ENCODE measurements at places on chromosomes 13 and 19. TPM values are rescaled to one million over a fixed set of nuclear protein-coding genes. Genes with fewer than 3 reads are reported as not detected.

Gene FAM83E
- 0.15 TPM for polyA plus RNA-seq

Gene COL5A3
- 0.01 TPM for polyA plus RNA-seq

Gene CGB3
- not detected for polyA plus RNA-seq

Gene QPCTL
- polyA plus RNA-seq: 9.4 TPM

Gene KCTD15
- 0.81 TPM for polyA plus RNA-seq

Gene C19orf73
- polyA plus RNA-seq: 9.8 TPM

Gene NKPD1
- 0.36 TPM for polyA plus RNA-seq

Gene GAPDHS
- polyA plus RNA-seq: not detected

Gene CGB8
- not detected for polyA plus RNA-seq

Gene IL17D
- polyA plus RNA-seq: not detected

Gene ERICH6B
- not detected for polyA plus RNA-seq

Gene HCST
- 40.6 TPM for polyA plus RNA-seq

Gene APLP1
- polyA plus RNA-seq: not detected

Gene NTF4
- not detected for polyA plus RNA-seq

Gene KLK1
- 9.5 TPM for polyA plus RNA-seq

Gene LILRB3
- polyA plus RNA-seq: 1.0 TPM

Gene KLK2
- polyA plus RNA-seq: 1.2 TPM

Gene ZNF730
- 0.27 TPM for polyA plus RNA-seq

Gene TBXA2R
- polyA plus RNA-seq: 8.0 TPM

Gene INSL3
- polyA plus RNA-seq: 6.1 TPM

Gene PCDH9
- polyA plus RNA-seq: 10.2 TPM

Gene ZNF880
- polyA plus RNA-seq: 35.7 TPM

Gene SPTBN4
- polyA plus RNA-seq: 0.04 TPM

Gene INSR
- 1.4 TPM for polyA plus RNA-seq

Gene ZIC5
- not detected for polyA plus RNA-seq

Gene ZNF780A
- 9.2 TPM for polyA plus RNA-seq

Gene CHMP2A
- 97.5 TPM for polyA plus RNA-seq

Gene MZF1
- polyA plus RNA-seq: 95.8 TPM

Gene TMEM59L
- polyA plus RNA-seq: not detected

Gene EDDM13
- polyA plus RNA-seq: not detected

Gene SYNGR4
- not detected for polyA plus RNA-seq

Gene CACNG6
- not detected for polyA plus RNA-seq

Gene IRF3
- 237 TPM for polyA plus RNA-seq

Gene LILRA2
- polyA plus RNA-seq: 2.8 TPM

Gene NHLRC3
- polyA plus RNA-seq: 17.3 TPM

Gene PRTN3
- not detected for polyA plus RNA-seq

Gene ZNF835
- polyA plus RNA-seq: 2.1 TPM

Gene U2AF1L4
- polyA plus RNA-seq: 170 TPM

Gene KLF1
- not detected for polyA plus RNA-seq

Gene BSPH1
- polyA plus RNA-seq: not detected

Gene KRTDAP
- not detected for polyA plus RNA-seq

Gene SOHLH2
- not detected for polyA plus RNA-seq

Gene ZNF845
- polyA plus RNA-seq: 2.4 TPM

Gene ACER1
- polyA plus RNA-seq: not detected

Gene KIR2DL1
- 0.22 TPM for polyA plus RNA-seq
